ENCODE measurements at places on chromosomes 7 and 10.

DNA sequence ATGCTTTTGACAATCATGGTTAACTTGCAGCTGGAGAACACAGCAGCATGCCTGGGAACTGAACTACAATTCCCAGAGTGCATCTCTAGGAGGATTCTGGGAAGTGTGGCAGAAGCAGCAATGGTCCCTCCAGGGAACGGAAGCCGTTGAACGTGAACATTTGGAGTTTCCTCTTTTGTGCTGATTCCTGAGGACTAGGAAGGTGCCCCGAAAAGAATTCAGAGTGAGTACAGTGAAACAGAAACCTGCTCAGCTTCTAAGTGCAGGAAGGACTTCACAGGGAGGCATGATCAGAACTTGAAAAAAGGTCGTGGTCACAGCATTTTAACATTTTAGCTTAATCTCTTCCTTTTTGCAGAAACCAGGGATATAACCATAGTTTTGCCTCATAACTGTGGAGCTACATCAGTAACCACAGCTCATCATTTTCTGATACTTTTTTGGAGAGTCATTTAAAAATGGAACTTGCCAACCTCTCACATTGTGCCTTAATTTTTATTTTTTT, at the start of gene NUDT13:
NUDT13 (plus strand) TSS at position 111 of the 505 bp plus-strand sequence. CDS start 3,911 bp downstream, outside the sequence.
- no peak for DNase-seq

- DNase-seq = no peak
These were observed 102.1 kb upstream of the MAGI2 start for GRCh38 chr7:79555571-79555970.

GRCh38 chr7:156151658-156152057, 339.4 kb upstream of the SHH start:
- no peak for DNase-seq

GRCh38 chr10:84342584-84342983, 14.2 kb downstream of the CCSER2 start:
- no peak for DNase-seq

DNA sequence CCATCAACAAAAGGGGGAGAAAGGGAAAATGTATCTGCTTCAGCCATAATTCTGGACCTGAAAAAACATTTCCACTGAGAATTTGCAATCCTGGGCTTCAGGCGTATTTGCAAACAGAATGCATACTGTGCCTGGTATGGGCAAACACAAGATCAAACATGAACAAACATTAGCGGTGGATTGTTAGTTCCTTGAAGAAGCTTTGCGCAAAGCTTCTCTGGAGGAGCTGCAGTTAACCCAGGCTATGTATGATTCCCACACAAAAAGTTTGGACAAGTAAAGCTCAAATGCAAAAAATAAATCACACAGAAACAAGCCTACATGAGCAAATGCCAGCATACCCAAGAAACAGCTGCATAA, 20.4 kb upstream of the HILPDA start:
- DNase-seq = no peak

- no peak for DNase-seq
These were observed 36.5 kb downstream of the SKIDA1 start for GRCh38 chr10:21488957-21489446.

GRCh38 chr10:126240483-126240882, 147.8 kb downstream of the ADAM12 start:
- no peak for DNase-seq

Data from breast epithelium (tissue), 4 donors.